ENCODE measurements at places on chromosomes 12 and 14.

- DNase-seq = no peak
Observed at GRCh38 chr14:70909733-70910614, 2.7 kb downstream of the PCNX1 start.

DNA sequence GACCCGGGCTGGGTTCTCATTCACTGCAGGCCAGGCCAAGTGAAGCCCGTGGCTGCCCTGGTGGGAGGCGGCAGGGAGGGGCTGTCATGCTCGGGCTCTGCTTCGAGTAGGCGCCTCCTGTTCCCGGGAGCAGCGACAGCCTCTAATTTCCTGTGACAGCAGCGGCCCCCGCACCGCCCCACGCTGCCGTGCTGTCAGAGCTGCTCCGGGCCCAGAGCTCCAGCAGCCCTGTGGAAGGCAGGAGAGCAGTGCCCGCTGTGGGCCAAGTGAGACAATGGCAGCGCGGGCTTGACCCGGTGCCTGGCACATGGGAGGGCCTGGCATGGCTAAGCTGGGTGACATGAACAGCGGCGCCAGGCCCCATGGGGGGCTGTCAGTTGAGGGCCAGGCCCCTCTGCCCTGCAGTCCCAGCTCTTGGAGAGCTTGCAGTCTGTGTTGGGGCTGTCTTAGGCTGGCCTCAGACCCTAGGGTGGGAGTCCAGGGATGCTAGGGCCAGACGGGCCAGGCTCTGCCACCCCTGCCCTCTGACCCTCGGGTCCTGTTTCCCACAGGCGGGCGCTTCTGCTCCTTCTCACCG is 5.1 kb downstream of the TRMT61A start:
- DNase-seq = no peak

- DNase-seq = no peak
Observed at GRCh38 chr12:29198901-29199300, 49.8 kb downstream of the FAR2 start.

DNA sequence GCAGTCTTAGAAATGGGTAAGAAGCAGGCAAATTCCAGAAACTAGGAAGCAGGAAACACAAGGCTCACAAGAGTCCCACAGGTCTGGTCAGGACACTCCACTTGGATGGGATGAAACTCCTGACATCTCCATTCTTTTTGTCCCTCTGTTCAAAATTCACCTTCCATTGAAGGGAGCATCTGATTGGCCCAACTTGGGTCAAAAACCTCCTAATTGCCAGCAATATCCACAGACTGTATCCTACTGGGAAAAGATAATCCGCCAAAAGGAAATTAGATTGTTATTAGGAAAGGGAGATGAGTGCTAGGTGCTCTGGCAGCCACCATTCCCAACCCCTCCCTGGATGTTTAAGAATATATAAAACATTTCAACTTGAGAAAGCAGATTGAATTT is 256.9 kb downstream of the ZFP36L1 start:
- no peak for DNase-seq

DNA sequence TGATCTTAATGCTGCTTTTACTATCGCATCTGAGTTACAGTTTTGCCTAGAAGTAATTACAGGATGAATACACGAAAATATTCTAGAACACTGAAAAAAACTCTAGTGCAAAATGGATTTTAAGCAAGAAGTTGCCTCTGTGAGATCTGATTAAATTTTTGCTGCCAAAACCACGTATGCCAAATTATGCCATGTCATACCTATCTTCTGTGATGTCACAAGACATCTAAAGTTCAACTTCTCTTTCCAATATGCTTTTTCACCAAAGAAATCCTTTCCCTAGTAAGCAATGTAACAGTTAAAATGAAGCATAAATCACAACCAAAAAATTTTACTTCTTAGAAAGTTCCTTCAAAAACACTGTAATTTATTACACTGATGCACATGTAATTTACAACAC is 39.6 kb downstream of the HECTD4 start:
- DNase-seq = no peak

DNA sequence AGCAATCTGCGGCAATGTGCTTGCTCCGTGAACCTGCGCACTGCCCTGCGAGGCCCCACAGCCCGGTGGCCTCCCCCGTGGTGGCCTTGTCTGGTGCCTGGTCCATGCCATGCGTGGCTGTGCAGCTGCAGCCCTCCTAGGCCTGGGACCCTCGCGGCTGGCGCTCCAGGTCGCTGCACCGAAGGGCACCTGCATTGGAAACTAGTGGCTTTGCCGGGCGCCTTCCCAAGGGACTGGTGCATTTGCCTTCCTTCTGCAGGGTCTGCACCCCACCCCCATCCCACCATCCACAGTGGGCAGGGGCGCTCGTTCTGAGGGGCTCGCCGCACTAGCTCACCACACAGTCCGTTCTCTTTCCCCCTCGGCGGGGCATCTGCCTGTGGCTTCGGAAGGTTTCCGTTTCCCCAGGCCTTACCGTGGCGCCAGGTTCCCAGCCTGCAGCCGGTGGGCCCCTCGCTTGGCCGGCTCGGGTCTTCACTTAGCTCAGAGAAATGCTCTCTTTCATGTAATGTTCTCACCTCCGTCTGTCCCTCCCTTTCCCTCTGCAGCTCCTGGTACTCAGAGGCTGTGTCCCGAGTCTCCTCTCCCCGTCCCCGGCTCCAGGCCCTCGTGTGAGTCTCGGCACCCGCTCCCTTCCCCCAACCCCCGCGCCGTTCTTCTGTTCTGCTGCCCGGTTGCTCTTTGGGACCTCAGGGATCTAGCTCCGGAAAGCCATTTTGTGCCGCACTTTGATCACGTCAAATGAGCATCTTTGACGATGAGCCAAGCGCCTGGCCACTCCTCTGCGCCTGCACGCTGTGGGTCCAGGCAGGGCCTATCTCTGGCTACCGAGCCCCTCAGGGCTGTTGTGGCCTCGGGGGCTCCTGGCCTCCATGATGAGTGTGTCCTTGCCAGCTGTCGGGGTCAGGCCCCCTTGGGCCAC is 31.9 kb downstream of the JAG2 start:
- DNase-seq = no peak

GRCh38 chr12:94039914-94040313 is 108.5 kb upstream of the PLXNC1 start:
- no peak for DNase-seq

- DNase-seq = no peak
Observed at GRCh38 chr12:6471989-6472360, 1.5 kb upstream of the VAMP1 start.

- DNase-seq = no peak
Observed at GRCh38 chr14:30348445-30348844, 210.5 kb upstream of the G2E3 start.

DNA sequence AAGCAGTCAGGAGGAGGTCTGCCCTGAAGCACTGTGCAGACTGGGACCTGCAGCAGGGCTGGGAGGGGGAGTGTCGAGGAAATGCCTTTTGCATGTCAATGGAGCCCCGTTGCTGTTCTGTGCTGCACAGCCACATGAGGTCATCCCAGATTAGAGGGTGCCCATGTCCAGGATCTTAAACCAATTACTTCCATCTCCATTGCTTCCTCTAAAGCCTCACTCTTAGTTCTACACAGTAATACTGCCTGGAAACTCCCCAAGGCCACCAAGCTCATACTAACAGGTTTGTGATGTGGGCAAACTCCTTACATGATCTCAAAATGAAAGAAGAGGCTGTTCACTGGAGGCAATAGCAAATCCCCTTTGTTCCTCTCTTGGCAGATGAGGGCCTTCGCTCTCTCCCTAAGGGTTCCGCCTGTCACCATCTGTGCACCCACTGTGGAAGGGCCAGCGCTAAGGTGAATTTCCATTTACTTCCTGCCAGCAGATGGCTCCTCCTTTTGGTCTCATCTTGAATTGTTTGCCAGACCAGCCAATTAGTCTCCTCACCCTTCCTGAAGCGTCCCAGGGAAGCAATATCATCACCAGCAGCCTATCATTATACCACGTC is 35.4 kb upstream of the LTA4H start:
- peak; percentile 21 for DNase-seq
